ENCODE measurements at places on chromosomes 4 and X.

DNA sequence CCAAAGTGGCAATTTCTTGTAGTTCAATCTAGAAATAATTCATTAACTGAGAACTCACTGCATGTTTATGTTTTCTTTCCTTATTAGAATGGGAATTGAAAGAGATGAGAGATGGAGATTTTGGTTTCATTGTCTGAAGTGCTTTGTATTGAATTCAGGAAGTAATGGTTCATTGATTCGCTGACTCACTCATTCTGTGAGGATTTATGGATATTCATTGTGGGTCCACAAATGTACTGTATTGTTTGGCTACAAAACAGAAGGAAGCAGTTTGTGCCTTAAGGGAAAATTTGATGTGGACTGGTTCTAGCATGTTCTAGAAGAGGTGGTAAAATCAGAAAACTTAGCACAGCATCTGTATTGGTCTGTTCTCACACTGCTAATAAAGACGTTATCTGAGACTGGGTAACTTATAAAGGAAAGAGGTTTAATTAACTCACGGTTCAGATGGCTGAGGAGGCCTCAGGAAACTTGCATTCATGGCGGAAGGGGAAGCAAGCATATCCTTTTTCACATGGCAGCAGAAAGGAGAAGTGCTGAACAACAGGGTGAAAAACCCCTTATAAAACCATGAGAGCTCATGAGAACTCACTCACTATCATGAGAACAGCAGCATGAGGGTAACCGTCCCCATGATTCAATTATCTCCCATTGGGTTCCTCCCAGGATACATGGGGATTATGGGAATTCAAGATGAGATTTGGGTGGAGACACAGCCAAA is 132.3 kb upstream of the VCX3A start:
- no peak for DNase-seq

- DNase-seq = no peak
These were observed 1865.3 kb upstream of the AGA start for GRCh38 chr4:179307297-179308136.

DNA sequence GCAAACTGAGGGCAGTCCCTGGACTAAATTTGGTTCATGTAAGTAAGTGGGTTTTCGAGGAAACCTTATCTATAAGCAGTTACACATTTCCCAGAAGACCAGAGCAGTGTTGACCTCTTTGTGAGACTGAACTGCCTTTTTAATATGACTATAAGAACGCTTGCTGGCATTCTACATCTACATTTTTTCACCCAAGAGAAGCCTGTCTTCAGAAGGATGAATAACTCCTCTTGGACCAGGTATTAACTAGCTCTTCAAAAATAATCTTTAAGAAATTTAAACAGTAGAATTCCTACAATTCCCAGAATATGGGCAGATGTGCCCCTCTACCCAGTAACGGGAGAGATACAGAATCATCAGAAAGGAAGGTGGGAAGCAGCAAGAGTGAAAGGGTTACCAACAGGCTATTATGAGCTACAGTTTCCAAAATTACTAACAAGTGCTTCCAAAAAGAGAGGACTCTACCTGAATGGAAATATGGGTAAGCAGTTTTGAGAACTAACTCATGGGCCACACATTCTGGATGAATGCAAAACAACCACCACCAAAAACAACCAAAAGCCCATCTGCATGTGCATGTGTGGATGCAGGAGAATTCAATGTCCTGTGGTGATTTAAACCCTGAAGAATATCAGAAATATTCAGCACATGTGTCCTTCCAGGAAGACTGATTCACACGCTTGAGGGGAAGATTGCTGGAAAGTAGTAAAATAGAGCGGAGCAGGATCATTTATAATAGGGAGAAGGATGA is 17.4 kb downstream of the BBS12 start:
- DNase-seq = no peak

DNA sequence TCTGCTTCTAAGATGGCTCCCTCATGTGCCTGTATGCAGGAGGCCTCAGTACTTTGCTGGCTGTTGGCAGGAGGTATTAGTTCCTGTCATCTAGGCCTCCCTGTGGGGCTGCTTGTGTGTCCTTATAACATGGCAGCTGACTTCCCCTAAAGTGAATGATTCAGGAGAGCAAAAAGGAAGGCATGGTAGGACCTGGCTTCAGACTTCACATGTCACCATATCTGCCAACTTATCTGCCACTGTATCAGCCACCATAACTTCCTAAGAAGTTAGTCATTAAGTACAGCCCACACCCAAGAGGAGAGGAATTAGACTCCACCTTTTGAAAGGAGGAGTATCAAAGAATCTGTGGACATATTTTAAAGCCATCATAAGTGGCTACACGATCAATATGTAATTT is 122.5 kb downstream of the UCHL1 start:
- DNase-seq = no peak

DNA sequence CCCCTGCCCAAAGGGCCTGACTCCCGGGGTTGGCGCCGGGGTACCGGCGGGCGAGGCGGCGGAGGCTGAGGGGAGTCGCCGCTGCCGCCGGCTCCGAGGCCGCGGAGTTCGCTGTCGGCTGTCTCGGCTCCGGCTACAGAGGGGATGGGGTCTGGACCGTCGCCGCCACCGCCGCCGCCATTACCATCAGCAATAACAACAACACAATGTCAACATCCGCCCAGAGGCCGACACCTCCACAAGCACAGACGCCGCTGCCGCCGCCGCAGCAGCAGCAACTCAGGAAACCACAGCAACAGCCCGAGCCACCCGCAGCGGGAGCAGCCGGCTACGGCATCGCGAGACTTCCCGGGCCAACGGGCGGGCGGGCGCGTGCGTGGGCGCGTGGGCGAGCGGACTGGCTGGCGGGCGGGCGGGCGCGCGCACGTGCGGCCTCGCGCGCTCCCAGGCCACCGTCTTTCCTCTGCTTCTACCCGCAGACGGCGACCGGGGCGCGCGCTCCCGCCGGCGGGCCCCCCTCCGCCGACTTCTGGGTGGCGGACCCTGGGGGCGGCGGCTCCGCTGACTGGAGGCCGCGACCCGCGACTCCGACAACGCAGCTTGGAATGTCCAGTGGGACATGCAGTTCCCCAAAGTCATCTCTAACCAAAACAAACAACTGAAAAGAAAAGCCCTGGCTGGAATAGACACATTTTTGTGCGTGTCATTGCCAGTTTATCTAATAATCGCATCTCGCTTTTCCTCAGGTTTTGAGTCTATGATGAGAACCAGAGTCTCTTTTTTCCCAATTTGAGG is at the start of gene CHIC2:
Gene CHIC2, minus strand, starts transcription at position 289 of the 795 bp plus-strand sequence. CDS start 305 bp downstream, outside the sequence.
- peak; percentile 76 for DNase-seq

DNA sequence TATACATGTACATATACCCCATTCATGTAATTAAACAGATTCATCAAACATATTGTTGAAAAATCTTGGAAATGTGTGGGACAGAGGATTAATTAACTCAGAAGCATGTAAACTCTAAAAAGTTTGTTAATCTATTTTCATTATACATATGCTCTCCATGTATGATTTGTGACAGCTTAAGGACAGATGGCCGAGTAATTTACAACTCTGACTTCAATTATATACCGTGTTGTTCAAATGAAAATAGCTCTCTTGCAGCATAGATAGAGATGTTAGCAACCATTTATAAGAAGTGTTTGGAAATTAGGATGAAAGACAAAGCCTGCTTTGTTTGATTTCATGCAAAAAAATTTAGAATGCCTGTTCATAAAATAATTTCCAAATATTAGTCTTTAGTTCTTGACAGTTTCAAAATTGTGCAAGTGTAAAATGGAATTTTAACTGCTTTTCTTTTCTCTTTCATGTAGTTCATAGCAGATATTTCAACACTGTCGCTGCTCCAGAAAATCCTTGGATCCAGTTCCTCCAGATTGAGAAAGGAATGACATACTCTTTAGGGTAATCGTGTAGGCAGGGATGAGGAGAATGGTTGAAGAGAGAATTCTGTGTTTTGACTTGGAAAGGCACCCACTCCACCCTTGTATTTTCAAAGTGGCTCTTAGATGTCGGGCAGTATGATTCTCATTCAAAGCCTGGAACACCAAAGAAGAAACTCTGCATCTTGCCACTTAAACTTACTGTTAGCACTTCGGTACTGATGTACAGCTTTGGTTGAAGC is 23.1 kb downstream of the AFF2 start:
- DNase-seq = no peak

- DNase-seq = no peak
These were observed 6.4 kb upstream of the RHOH start for GRCh38 chr4:40190465-40190864.

DNA sequence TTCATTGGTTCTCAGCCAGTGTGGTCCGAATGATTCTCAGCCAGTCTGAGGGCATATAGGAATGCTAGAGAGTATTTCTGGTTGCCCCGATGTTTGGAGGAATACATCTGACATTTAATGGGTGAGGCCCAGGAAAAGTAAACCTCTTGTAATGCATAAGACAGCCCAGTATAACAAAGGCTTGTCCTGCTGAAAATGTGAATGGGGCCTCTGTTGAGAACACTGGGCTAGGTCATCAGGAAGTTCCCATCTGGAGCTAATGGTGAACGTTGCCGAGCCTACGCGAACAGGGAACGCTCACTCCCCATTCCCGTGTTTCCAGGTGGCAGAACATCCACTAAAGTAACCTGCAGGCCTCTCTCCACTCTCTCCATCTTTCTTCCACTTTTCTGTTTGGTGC is 132.0 kb upstream of the CLNK start:
- DNase-seq = no peak

GRCh38 chr4:3849140-3849539 is 83.0 kb downstream of the ADRA2C start:
- no peak for DNase-seq

DNA sequence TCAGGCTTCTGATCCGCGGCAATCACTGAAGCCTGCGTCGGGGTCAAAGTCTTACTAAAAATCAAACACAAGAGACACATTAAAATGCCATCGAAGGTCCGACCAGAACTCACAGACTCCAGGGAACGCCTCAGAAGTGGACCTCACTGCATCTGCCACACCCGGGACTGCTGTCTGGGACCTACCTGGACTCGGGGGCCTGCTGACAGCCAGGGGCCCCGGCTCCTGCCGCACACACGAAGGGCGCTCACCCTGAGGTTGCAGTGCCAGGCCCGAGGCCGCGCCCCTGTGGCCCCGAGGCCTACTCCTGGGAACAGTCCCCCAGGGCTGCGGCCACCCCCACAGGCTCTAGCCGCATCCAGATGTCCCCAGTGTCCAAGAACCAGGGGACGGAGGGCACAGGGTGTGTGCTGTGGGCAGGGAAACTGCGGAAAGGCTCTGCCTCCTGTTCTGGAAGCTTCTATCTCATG is 7.4 kb downstream of the CTBP1 start:
- no peak for DNase-seq

DNA sequence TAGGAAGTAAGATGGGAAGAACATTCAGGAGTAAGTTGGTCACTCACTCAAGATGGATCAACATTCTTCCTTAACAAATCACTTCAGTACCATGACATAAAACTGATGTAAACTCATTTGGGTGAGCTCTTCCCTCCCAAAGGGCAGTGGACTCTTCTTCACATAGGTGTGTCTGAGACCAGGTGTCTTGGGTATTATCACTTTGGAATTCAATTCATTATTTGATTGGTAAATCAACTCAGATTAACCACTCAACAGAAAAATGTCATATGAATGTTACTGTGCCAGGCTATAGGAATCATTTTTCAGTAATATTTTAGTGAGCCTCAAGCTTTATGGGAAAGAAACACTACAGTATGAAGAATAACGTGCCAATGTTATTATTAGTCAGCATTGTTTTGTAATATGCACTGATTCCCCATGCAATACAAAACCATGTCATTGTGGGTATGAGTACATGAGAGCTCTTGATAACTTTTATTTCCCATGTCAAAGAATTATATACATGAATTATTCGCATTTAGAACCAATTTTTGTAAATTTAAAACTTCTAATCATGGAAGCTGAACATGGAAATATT is 58.6 kb upstream of the ETNPPL start:
- DNase-seq = no peak

DNA sequence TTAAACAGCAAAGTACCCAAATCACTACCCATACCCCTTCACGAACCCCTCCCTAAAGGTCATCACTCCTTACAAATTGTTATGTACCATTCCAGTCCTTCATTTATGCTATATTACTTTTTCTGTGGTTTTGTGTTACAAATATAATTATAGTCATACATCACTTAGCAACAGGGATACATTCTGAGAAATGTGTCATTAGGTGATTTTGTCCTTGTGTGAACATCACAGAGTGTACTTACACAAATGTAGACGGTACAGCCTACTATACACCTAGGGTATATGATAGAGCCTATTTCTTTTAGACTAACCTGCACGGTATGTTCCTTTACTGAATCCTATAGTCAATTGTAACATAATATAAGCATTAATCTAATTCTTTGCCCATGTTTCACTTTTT is 61.9 kb downstream of the ASB9 start:
- no peak for DNase-seq

DNA sequence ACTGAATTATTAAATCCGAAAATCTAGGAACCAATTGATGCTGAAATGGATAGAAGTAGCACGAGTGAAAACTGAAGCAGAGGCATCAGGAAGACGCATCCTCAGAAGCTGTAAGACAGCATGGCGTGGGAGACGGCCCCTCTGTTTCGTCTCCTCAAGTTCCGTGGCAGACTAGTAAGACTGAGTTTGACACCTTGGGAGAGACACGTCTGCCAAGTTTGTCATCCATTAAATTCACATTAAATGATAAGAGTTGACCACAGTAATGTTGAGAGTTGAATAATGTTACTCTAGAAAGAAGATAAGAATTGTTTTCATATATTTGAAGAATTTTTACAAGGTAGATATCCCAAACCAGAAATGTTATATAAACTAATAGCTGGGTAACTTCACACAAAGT is 736.1 kb upstream of the FRG1 start:
- no peak for DNase-seq

GRCh38 chr4:42350611-42351182 is 46.6 kb upstream of the SHISA3 start:
- no peak for DNase-seq

DNA sequence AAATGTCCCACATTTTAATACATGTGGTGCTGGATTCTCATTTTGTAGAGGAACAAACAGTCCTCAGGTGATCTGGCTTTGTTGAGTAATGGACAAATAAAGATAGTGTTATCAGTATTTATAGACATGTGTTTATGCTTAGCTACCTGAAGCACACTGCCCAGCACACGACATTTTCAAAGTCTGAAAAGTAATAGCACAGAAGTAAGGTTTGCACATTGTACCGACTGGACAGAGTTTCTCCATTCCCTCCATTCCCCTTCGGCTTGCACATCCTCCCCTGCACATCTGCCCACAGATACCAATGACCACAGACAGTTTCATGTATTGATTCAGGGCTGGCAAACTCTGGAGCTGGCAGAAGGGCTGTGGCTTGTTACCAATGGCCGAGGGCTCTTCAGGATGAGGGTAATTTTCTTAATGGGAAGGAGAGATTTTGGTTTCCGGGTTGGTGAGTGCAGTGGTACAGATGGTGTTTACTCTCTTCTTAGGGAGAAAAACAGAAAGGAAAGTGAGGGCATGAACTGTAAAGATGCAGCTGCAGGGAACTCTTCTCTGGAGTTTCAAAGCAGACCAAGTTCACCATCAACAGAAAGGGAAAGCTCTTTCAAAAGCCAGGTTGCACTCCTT is 2.3 kb downstream of the GRPR start:
- DNase-seq = no peak

DNA sequence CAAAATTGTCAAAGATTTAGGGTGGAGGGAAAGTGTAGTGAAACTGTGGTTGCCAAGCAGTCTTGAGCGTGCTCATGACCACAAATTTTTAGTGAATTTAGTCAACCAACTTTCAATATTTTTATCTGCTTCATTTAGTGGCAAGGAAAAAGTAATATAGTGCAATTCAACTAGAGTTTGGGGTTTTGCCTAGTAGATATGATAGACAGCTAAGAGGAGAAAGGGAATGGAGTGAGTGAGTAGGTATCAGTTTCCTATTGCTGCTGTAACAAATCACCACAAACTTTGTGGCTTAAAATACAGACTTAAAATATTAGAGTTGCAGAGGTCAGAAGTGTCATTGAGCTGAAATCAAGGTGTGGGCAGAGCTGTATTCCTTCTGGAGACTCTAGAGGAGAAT is 3.7 kb upstream of the CT47C1 start:
- no peak for DNase-seq
